ENCODE measurements at places on chromosomes 7 and 10. TPM values are rescaled to one million over a fixed set of nuclear protein-coding genes. Genes with fewer than 3 reads are reported as not detected.

- H3K4me3 ChIP-seq = no peak overlapping the region
- DNase-seq = peak; percentile 27
- H3K4me1 ChIP-seq = peaks cover 44% of the 10 kb centered on the region
- no peaks in the 10 kb centered on the region for H3K36me3 ChIP-seq
- H3K27me3 ChIP-seq = no peaks in the 10 kb centered on the region
Observed at GRCh38 chr10:77348082-77348481, 289.5 kb downstream of the KCNMA1 start.

DNA sequence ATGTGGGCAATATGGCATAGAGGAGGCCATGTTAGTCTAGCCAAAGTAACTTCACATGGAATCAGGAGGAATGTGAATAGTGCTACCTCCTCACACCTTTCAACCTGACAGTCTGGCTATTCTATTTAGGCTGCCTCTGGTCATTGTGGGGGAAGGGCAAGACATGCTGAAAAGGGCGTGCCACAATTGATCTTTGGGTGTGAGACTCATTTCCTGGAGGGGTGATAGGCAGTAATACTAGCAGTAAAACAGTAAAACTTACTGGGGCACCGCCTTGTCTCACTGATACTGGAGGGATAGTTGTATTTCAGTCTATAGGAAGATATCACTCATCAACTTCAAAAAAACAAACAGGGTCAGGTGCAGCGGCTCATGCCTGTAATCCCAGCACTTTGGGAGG, 88.7 kb downstream of the TMEM168 start:
- no peak overlapping the region for H3K4me3 ChIP-seq
- no peaks in the 10 kb centered on the region for H3K27me3 ChIP-seq
- H3K36me3 ChIP-seq = no peaks in the 10 kb centered on the region
- DNase-seq = no peak

- no peaks in the 10 kb centered on the region for H3K4me1 ChIP-seq
- H3K4me3 ChIP-seq = no peak overlapping the region
- no peak overlapping the region for H3K27ac ChIP-seq
- no peaks in the 10 kb centered on the region for H3K36me3 ChIP-seq
Observed at GRCh38 chr7:31699050-31699449, 12.0 kb downstream of the PPP1R17 start.

DNA sequence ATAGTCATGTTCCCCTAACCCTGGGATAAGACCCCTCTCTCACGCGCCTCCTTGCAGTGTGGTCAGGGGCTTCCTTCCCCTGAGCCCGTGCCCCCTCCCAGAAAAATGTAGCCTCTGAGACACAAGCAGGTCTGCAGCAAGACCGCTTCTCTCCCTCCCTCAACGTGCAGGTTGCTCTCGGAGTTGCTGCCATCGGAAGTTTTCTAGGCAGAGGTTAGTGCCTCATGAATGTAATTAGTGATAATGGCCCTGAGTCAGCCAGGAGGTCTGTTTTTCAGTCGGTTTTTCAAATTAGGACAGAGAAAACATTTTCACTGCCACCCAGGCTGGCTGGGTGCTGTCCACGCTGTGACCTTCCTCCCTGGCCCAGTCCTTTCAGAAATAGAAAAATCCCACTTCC, 43.2 kb upstream of the PRLHR start:
- no peaks in the 10 kb centered on the region for H3K36me3 ChIP-seq
- H3K4me3 ChIP-seq = no peak overlapping the region
- no peaks in the 10 kb centered on the region for H3K4me1 ChIP-seq

- DNase-seq = no peak
- H3K27me3 ChIP-seq = peaks cover 2% of the 10 kb centered on the region
- H3K4me3 ChIP-seq = no peak overlapping the region
- peaks cover 3% of the 10 kb centered on the region for H3K4me1 ChIP-seq
Observed at GRCh38 chr10:30215623-30216022, 133.5 kb downstream of the MTPAP start.

- DNase-seq = no peak
- no peaks in the 10 kb centered on the region for H3K36me3 ChIP-seq
- no peaks in the 10 kb centered on the region for H3K4me1 ChIP-seq
- H3K4me3 ChIP-seq = no peak overlapping the region
Observed at GRCh38 chr7:139811066-139811465, 18.0 kb upstream of the TBXAS1 start.

- no peak overlapping the region for H3K27ac ChIP-seq
- no peak for DNase-seq
- H3K4me3 ChIP-seq = no peak overlapping the region
- no peaks in the 10 kb centered on the region for H3K27me3 ChIP-seq
Observed at GRCh38 chr10:9911488-9911887, 1106.2 kb upstream of the CELF2 start.

DNA sequence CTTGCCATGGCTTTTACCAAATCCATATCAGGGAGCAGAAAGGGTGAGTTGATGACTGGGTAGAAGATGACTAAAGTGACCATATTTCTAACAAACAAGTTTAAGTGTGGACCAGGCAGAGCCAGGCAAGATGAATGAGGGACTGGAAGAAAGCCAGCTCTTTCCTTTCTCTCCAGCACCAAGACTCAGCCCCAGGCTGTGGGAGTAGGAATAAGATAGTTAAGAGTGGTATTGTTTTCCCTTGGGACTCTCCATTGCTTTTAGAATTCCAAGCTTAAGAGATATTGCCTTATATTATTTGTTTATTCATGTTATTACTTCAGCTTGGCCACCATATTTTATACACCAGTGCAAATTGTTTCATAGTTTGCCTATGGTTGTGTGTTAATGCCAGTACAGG, 28.8 kb upstream of the TSPAN33 start:
- DNase-seq = no peak
- no peaks in the 10 kb centered on the region for H3K4me1 ChIP-seq

GRCh38 chr7:140738280-140738679, 41.8 kb downstream of the NDUFB2 start:
- H3K4me1 ChIP-seq = no peaks in the 10 kb centered on the region
- no peaks in the 10 kb centered on the region for H3K36me3 ChIP-seq
- H3K27me3 ChIP-seq = no peaks in the 10 kb centered on the region
- peak; percentile 5 for DNase-seq
- H3K4me3 ChIP-seq = no peak overlapping the region

DNA sequence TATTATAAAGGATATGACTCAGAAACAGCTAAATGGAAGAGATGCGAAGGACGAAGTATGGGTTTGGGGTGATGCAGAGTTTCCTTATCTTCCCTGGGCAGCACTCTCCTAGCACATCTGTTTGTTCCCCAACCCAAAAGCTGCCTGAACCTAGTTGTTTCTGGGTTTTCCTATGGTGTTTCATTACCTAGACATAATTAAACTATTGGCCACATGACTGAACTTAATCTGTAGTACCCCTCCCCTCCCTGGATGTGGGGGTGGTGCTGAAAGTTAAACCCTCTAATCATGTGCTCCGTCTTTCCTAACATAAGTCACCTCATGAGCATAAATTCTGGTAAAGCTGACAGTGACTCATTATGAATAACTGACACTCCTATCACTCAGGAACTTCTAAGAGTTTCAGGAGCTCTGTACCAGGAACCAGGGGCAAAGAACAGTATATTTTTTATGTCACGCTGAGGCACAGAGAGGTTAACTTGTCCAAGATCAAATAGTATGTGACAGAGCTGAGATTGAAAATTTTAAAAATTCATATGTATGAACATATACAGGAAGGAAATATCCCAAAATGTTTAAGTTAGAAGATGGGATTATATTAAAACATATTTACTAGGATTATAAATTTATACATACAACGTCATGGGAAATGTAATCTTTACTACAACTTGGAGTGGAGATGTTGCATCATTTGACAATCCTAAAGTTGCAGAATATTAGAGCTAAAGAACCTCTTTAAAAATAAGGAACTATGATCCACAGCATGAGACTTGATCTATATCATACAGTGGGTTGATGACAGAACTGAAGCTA, 4.8 kb downstream of the STRIP2 start:
- peak; percentile 69 for DNase-seq
- H3K4me3 ChIP-seq = no peak overlapping the region
- peaks cover 2% of the 10 kb centered on the region for H3K36me3 ChIP-seq
- H3K4me1 ChIP-seq = peaks cover 14% of the 10 kb centered on the region

GRCh38 chr7:34327681-34328080, 330.3 kb upstream of the NPSR1 start:
- no peaks in the 10 kb centered on the region for H3K27me3 ChIP-seq
- no peaks in the 10 kb centered on the region for H3K4me1 ChIP-seq
- H3K4me3 ChIP-seq = no peak overlapping the region
- no peak overlapping the region for H3K27ac ChIP-seq
- DNase-seq = peak; percentile 32
- no peaks in the 10 kb centered on the region for H3K36me3 ChIP-seq

GRCh38 chr10:75358132-75358531, 43.4 kb downstream of the ZNF503 start:
- no peak overlapping the region for H3K27ac ChIP-seq
- DNase-seq = no peak
- no peaks in the 10 kb centered on the region for H3K36me3 ChIP-seq

DNA sequence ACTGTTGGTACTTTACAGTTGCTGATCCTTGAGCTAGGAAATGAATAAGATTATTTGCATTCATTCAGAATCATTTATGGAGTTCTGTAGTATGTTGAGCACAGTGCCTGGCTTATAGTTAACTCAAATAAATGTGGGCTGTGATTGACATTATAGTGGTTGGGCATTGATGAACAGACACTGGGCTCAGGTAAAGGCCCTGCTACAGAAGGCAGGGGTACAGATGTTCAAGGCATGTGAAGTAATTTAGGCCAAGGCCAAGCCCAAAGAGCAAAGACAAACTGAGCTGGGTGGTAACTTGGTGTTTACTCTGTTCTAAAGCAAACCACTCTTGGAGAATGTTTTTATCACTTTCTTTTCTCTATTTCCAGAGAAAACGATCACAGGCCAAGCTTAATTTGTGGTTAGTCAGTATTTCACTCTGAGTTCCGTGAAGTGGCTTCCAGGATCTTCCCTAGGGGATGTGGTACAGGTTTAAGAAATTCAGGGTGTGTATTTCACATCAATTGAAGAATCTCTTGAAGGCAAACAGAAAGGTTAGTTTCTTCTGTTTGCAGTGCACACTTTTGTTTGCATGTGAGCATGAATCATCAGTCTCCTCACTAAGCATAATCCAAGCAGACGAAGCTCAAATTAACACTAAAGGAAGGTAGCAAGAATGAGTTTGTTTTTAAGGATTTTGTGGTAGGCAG, 113.9 kb upstream of the PRR15 start:
- H3K4me1 ChIP-seq = no peaks in the 10 kb centered on the region
- no peak overlapping the region for H3K27ac ChIP-seq
- no peak for DNase-seq
- H3K27me3 ChIP-seq = no peaks in the 10 kb centered on the region
- H3K36me3 ChIP-seq = no peaks in the 10 kb centered on the region

GRCh38 chr7:34096198-34096651, 190.9 kb downstream of the BMPER start:
- peak; percentile 92 for DNase-seq
- H3K27ac ChIP-seq = peak overlapping the region; percentile 7
- no peaks in the 10 kb centered on the region for H3K27me3 ChIP-seq
- no peak overlapping the region for H3K4me3 ChIP-seq

GRCh38 chr7:17408245-17408903, 109.9 kb downstream of the AHR start:
- peak; percentile 92 for DNase-seq
- no peaks in the 10 kb centered on the region for H3K27me3 ChIP-seq
- H3K36me3 ChIP-seq = no peaks in the 10 kb centered on the region
- H3K4me1 ChIP-seq = peaks cover 29% of the 10 kb centered on the region

DNA sequence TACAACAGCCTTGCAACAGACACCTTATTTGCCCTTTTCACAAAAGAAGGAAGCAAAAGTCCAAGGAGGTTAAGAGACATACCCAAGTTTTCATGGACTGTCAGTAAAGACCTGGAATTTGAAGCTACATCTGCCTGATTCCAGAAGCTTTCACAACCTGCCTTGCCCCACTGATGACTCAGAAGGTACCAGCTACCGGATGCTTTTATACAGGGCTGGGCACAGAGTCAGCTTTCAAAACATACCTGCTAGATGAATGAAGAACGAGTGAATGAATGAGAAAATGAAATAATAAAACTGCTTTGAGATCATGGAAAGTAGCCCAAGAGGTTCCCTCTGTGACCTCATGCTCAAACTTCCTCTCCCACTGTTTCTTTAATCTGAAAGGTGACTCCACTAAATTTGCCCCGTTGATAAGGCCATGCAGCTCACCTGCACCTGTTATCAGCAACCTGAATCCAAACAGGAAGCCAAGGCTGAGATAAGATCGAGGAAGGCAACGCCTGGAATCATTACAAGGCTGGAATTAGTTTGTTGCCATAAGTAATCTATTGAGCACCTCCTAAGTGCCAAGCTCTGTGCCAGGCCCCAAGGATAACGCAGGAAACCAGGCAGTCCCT, 151.5 kb downstream of the WDR11 start:
- H3K4me1 ChIP-seq = no peaks in the 10 kb centered on the region
- no peak overlapping the region for H3K27ac ChIP-seq
- H3K4me3 ChIP-seq = no peak overlapping the region
- H3K27me3 ChIP-seq = no peaks in the 10 kb centered on the region
- no peaks in the 10 kb centered on the region for H3K36me3 ChIP-seq
- no peak for DNase-seq

GRCh38 chr10:124705381-124705740, 38.8 kb downstream of the FAM53B start:
- H3K4me1 ChIP-seq = peaks cover 15% of the 10 kb centered on the region
- no peak overlapping the region for H3K4me3 ChIP-seq
- no peaks in the 10 kb centered on the region for H3K36me3 ChIP-seq

DNA sequence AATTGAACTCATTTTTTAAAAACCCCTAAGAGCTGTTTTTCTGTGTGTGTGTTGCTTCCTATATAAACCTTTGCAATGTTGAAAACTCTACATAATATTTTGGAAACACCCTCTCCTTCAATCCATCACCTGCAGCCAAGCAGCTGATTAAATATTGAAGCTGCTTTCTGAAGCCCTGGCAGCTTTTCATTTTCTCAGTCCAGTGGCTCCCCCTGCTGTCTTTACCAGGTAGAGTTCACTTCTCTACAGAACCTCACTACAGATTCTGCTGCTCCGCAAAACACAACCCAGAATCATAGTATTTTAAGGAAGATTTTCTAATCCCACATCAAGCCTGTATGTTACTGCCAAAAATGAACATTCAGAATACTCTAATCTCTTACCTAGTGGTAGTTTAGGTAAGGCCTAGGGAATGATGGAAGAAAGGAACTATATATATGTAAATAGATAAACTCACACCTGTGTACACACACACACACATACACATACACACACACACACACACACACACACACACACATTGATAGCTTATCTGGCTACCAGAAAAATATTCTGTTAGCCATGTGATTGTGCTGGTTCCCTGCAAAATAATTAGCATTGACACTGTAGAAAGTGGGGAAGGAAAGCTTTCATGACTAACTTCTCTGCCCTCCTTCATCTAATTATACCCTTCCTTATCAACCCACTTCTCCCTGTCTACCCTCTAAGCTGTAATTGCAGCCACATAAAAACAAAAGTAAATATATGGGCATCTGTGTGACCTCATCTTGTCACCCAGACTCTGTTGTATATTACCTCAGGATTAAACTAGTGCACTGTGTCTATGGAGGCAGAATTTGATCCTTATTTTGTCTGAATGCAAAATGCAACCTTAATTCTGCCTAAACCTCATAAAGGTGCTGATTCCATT, 229.5 kb upstream of the FZD1 start:
- no peaks in the 10 kb centered on the region for H3K4me1 ChIP-seq
- no peaks in the 10 kb centered on the region for H3K27me3 ChIP-seq
- no peak for DNase-seq
- no peak overlapping the region for H3K4me3 ChIP-seq
- no peak overlapping the region for H3K27ac ChIP-seq
- H3K36me3 ChIP-seq = no peaks in the 10 kb centered on the region

The TAS2R16 gene
- total RNA-seq = not detected

The ICA1 gene
- total RNA-seq = 8.0 TPM

The LZTS2 gene
- 69.9 TPM for total RNA-seq

The SFTPA1 gene
- total RNA-seq = not detected

The ST7 gene
- 39.3 TPM for total RNA-seq

The CYP3A4 gene
- not detected for total RNA-seq

The DGKB gene
- total RNA-seq = 0.24 TPM

The DPY19L1 gene
- total RNA-seq = 46.4 TPM

The MRLN gene
- total RNA-seq = not detected

The CAV1 gene
- total RNA-seq = 384 TPM

The FAM200A gene
- 4.7 TPM for total RNA-seq

The PPP1R17 gene
- not detected for total RNA-seq

Data from astrocyte (in vitro differentiated cells and primary cell).